ENCODE measurements at places on chromosomes 13 and 19.

DNA sequence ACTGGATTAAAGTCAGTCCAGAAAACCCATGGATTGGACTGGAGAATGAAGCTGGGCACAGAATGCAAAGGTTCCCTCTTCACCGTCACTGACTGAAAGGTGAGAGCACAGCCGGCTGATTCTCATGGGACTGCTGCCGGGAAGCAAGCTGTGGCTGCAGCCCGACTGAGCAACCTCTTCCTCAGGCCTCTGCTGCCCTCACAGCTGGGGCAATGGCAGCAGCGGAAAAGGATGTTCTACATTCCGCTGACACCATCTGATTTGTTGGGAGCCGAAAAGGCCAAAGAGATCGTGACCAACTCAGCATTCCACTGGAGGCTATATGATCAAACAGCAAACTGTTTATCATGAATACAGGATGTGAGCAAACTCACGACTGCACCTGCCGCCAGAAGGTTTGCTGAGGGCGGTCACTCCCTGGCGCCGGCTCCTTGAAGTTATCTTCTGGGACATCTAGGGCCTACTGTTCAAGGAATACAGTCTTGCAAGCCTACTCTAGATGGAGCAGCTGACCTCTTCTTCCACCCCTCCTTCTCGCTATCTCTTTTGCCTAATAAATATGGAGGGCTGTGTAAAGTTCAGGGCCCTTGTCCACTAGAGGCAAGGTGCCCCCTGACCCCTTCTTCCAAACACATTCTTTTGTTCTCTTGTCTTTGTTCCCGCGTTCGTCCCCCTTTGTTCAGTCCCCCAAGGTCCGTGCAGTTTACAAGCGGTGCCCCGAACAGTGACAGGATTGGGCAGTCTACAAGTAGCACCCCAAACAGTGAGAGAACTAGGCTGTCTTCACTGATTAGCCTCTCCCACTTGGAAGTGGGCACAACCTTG, 19.6 kb upstream of the SIGLEC6 start:
- DNase-seq, result no peak

DNA sequence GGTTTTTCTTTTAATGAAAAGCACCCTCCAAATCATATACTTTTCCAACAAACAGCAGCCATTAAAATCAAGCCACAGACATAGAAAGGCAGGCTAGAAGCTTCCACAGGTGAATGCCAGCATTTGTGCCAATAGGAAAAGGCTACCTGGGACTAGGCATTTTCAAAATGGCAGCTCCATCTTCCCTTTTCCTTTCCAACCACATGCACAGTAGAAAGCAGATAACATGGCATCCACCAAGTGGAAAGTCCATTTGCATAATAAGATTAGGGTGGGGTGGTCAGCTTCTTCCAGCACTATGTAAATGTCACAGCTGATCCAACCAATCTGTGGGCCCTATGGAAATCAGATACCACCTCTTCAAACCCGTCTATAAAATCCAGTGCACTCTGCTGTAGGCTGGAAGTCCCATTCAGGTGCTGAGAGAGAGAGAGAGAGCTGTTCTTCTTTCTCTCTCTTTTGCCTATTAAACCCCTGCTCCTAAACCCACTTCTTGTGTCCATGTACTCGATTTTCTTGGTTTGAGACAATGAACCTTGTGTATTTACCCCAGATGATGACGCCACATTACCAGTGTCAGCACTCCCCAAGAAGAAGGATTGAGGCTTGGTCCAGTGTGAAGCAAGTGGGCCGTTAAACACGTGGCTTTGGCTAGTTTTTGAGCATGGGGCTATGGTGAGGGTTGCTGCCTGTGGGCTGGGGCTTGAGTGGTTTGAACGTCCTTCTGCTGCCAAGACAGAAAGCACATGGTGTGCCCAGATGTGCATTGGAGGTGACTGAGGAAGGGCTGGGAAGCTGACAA, 24.2 kb upstream of the IGFL1 start:
- DNase-seq, result no peak

DNA sequence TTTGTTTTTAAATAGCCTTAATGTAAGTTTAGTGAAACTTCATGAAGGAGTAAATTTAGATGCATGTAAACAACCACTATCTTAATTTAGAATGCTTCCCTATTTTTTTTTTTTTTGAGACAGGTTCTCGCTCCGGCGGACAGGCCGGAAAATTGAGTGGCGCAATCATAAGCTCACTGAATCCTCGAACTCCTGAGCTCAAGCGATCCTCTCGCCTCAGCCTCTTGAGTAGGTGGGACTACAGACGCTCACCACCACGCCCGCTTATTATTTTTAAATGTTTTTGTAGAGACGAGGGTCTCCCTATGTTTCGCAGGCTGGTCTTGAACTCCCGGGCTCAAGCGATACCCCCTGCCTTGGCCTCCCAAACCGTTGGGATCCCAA, 1.6 kb downstream of the TEX30 start:
- no peak for DNase-seq

DNA sequence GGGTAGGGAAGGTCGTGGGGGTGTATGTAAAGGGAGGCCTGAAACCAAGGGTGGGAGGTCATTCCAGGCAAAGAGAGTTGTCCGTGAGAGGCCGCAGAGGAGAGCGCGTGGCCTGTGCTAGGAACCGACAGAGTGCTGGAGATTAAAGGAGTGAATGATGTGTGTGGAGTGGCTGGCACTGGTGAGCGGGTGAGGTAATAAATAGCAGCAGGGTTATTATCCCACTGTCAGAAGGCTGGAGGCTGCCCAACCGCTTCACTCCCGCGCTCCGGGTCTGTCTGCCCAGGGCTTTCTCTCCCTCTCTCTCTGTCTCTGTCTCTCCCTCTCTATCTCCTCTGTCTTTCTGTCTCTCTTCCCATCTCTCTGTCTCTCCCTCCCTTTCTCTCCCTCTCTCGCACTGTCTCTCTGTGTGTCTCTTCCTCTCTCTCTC, 17.4 kb downstream of the ZNF579 start:
- DNase-seq, result peak; percentile 46

DNA sequence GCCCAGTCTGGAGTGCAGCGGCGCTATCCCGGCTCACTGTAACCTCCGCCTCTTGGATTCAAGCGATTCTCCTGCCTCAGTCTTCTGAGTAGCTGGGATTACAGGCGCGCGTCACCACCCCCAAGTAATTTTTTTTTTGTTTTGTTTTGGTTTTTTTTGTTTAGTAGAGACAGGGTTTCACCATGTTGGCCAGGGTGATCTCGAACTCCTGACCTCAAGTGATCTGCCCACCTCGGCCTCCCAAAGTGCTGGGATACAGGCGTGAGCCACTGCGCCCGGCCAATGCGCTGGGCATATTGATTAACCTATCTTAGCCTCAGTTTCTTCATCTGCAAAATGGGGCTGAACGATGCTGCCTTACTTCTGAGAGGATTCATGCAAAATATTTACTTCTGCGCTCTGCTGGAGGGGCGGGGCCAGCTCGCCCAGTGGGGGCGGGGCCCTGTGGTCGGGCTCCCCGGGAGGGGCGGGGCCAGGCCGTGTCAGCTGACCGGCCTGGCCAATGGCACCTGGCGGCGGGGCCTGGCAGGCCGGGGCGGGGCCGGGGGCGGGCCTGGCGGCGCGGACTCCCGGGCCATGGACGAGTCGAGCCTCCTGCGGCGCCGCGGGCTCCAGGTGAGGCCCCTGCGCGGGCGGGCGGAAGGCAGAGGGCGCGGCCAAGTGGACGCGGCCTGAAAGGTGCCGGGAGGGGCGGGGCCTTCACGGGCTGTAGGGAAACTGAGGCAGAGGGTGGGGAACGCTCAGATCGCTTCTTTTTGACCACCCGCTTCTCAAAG, at the start of gene MAST3:
Gene MAST3 (plus strand): TSS at position 562 of the 776 bp plus-strand sequence. CDS start 15 bp downstream, at position 577.
- peak; percentile 100 for DNase-seq

DNA sequence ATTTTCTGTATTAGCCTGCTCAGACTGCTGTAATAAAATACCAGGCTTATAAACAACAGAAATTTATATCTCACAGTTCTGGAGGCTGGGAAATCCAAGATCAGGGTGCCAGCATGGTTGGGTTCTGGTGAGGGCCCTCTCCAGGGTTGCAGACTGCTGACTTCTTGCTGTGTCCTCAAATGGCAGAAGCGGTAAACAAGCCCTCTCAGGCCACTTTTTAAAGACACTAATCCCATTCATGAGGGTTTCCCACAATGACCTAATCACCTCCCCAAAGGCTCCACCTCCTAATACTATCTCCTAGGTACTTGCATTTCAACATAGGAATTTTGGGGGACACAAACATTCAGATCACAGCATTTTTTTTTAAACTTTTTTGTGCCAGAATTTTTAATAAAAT, 159.3 kb downstream of the PDS5B start:
- no peak for DNase-seq

GRCh38 chr13:75480671-75481175, 1.2 kb downstream of the TBC1D4 start:
- peak; percentile 73 for DNase-seq

DNA sequence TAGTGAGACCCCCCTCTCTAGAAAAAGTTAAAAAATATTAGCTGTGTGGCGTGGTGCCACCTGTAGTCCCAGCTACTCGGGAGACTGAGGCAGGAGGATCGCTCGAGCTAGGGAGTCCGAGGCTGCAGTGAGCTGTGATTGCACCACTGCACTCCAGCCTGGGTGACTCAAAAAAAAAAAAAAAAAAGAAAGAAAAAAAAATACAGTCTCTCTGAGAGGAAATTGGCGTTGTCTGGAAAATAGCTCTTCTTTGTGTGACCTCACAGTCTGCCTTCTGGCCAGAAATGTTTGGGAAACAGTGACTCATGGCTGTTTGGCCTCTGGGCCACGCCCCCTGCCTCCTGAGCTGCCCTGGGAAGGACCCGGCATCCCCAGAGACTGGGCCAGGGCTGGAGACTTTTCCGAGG, 10.7 kb downstream of the MARCHF2 start:
- peak; percentile 66 for DNase-seq

DNA sequence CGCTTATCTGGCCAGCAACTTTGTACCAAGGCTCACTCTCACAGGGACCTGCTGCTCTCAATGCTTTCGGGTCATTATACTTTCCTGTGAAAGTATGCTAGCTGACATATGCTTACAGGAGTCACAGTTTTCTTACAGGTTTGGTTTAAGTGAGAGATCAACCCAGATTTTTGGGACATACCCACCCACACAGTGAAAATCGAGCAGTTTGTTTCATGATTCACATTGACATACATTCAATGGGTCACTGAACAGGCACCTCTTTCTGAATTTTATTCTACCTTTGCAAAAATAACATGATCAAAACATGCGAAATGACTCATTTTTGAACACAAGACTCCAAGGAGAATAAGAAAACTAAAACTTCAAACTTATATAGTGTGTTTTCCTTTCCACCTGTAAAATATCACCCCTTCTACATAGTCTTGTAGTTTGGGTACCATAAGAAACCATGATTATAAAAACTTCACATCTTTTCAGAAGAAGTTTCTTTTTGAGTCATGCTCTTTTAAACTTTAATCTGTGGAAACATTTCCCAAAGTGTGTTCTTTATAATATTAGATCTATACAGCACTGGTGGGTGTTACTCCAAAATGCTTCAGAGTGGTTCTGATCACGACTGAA, 44.3 kb upstream of the TEX29 start:
- DNase-seq, result no peak

- no peak for DNase-seq
These were observed 1.7 kb upstream of the SIGLEC7 start for GRCh38 chr19:51140441-51140840.

DNA sequence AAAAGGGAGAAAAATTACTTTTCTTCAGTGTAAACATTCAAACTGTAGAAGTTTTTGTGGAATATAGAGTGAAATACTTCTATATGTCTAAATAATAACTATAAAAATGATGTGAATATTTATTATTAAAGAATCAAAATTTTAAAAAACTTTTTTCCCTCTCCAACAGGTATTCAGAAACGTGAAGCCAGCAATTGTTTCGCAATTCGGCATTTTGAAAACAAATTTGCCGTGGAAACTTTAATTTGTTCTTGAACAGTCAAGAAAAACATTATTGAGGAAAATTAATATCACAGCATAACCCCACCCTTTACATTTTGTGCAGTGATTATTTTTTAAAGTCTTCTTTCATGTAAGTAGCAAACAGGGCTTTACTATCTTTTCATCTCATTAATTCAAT, 28.0 kb downstream of the ITM2B start:
- DNase-seq, result no peak

Measured in SK-N-SH (cell line).